ENCODE measurements at places on chromosomes 6 and 20. TPM values are rescaled to one million over a fixed set of nuclear protein-coding genes. Genes with fewer than 3 reads are reported as not detected.

Gene PPP1R3G
- 0.16 TPM for total RNA-seq

Gene SNAI1
- 1.4 TPM for total RNA-seq

Gene OTOR
- total RNA-seq: not detected

Gene ENPP5
- total RNA-seq: 0.40 TPM

Gene FERMT1
- total RNA-seq: 0.09 TPM
